ENCODE measurements at places on chromosomes 11 and 22. TPM values are rescaled to one million over a fixed set of nuclear protein-coding genes. Genes with fewer than 3 reads are reported as not detected.

Gene ZBTB44
- 30.4 TPM for total RNA-seq

Gene SLC22A8
- total RNA-seq = not detected

Gene MOV10L1
- 22.7 TPM for total RNA-seq

Gene LARGE2
- total RNA-seq = not detected

Gene NF2
- total RNA-seq = 36.6 TPM

Gene OR51E1
- not detected for total RNA-seq

Gene SYCE3
- total RNA-seq = not detected

Gene FAM168A
- 7.6 TPM for total RNA-seq

Gene OR4D5
- total RNA-seq = not detected

Gene PANX2
- total RNA-seq = 0.40 TPM
